ENCODE measurements at places on chromosomes 5 and 9.

DNA sequence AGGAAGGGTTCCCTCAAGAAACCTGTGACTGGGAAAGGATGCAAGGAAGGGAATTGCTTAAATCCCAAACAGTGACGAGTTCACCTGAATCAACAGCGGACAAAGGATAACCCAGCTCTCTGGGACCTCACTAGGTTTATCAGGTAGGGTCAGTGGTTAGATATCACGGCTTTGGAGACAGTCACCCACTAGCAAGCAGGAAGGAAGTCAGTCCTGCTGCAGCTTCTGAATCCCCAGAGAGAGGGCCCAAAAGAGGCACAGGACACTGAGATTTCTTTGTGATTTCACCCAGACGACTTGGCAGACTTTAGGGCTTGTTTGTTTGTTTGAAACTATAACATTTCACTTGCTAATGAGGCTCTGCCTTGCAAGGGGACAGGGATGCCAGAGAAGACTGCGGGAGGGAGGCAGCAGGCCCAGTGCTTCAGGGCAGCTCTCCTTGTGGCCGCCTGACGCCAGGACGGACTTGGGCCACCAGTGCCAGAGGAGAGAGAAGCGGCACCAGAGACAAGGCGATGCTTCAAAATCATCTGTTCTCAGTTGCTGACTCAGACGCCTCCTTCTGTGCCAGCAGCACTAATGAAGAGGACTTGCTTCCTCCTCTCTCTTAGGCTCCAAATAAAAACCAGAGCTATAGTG is 275.6 kb upstream of the SLC30A5 start:
- DNase-seq: no peak

DNA sequence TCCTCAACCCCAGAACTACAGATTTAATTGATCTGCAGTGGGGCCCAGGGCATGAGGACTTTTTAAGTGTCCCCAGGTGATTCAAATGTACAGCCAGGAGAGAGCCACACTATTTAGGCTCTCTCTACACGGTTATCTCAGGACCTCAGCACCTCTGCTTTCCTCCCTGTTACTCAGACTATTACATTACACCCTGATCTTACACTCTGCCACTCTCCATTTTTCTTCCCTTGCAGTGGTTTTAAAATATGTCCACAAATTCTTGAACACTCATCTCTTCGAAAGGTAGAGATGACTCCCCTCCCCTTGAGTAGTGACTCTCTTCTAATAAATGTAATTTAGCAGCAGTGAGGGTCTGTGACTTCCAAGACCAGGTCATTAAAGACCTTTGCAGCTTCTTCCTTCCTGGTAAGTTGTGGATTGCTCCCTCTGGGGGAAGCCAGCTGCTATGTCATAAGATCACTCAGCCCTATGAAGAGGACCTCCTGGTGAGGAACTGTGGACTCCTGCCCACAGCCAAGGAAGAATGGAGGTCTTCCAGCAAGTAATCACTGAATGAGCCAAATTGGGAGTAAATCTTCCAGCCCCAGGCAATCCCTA is 87.5 kb upstream of the SSBP2 start:
- no peak for DNase-seq

DNA sequence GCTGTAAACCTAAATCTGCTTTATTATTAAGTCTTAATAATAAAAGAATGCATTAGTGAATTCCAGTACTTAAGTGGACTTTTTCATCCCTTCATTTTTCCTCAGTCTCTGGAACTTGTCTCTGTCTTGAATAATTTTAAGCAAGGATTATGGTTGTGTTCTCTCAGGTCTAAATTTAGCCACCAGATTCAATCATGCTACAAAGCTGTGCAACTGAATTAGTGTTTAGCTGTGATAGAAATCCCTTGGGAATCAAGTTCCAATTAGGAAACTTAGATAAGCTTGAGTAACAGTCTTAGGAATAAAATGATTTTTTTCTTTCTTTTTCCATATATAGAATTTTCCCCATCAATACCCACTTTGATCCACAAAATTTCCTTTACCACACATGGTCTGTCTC is 104.3 kb downstream of the PLPPR1 start:
- no peak for DNase-seq

DNA sequence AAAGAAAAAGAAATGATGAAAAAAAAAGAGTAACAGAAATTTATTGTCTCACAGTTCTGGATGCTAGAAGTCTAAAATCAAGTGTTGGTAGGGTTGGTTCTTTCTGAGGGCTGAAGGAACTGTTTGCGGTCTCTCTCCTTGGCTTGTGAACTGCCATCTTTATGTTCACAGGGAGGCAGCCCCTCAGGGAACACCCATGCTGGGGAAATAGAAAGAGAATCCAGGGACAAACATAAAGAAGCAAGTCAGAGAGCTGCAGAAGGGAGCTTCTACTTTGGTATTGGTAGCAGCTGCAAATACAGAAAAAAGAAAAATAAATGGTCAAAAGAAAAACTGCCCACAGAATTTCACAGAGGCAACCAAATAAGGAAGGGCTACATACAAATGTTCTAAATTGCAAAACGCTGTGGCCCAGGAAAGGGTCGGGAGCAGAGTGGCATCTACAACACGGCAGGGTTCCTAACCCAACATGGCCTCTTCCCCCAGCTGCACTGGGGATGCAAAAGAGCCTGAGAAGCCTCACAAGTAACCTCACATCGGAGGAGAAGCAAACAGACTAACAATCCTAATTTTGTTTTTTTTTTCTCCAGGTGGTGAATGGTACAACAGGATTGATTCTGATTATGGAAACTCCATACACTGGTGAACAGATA is 37.4 kb downstream of the ELOVL7 start:
- DNase-seq: no peak
